Smooth muscle cell of the brain vasculature (primary cell): ENCODE measurements at places on chromosomes 12 and 14.

DNA sequence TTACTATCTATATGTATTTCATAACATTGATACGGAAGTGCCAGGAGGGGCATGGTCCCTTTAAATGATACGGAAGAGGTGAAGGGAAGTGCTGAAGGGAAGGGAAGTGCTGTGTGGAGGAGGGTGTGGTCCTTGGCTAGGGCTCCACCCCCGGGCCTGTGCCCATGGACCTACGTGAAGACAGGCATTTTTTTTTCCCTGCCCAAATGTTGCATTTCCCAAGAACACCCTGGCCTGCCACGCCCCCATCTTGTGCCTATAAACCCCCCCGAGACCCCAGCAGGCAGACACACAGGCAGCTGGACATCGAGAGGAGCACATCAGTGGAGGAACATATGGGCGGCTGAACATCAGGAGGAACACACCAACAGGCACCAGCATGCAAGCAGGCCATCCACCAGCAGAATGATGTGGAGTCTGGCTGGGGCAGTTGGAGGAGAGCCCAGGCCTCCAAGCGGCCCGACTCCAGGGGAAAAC lies 134.1 kb downstream of the SLC41A2 start:
- no peak for DNase-seq

GRCh38 chr12:68850390-68850789 lies 42.4 kb downstream of the MDM2 start:
- DNase-seq, result no peak

DNA sequence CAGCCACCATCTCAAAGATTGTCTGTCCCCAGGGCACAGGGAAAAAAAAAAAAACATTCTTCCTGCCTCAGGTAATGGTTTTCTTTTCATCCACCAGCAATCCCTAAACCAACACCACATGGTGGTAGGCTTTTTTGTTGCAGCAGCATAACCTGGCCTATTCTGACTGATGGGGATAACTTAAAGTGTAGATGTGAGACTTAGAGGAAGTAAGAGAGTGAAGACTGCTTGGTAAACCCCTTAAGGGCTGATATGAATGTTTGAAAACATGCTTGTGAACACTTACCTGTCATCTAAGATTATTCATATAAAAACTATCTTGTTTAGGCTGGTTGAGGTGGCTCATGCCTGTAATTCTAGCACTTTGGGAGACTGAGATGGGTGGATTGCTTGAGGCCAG lies 130.2 kb upstream of the RAP1B start:
- DNase-seq, result no peak

- DNase-seq, result no peak
These were observed 201.3 kb upstream of the PRMT8 start for GRCh38 chr12:3289702-3290101.

- no peak for DNase-seq
These were observed 479.1 kb upstream of the USP15 start for GRCh38 chr12:61781021-61781581.

- DNase-seq, result no peak
These were observed 27.3 kb downstream of the AKAP3 start for GRCh38 chr12:4621511-4621910.

DNA sequence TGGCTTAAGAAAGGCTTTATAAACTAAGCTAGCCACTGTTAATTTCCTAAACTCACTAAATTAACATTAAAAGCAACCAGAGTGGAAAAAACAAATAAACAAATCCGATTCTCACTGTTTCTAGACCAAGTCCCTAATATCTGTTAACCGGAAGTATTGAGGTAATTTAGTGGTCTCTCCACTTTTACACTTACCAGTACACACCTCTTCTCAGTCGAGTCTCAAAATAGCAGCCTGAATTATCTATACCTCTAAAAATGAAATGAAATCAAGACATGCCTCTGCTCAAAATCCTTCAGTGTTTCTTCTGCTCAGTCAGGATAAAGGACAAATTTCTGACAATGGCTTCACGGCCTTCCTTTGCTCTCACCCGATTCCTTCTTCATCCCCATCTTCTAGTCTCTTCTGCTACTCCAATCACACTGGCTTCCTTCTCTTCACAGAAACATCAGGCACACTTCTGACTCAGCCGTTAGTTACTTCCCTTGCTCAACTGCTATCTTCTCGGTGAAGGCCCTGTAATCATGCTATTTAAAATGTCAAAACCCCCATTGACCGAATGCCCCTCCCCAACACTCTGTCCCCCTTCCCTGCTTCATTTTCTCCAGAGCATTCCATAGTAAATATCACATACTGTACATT lies 161.3 kb downstream of the KITLG start:
- no peak for DNase-seq
